ENCODE measurements at places on chromosomes 13 and 19.

GRCh38 chr13:113500530-113501265, 10.2 kb upstream of the DCUN1D2 start:
- DNase-seq, result no peak

- no peak for DNase-seq
These were observed 83.9 kb downstream of the LRRC63 start for GRCh38 chr13:46295491-46296114.

GRCh38 chr19:501646-502045, 5.4 kb downstream of the MADCAM1 start:
- no peak for DNase-seq

GRCh38 chr13:74865656-74866055, 616.3 kb downstream of the TBC1D4 start:
- DNase-seq, result no peak

GRCh38 chr19:19748249-19748938, 15.5 kb upstream of the ZNF14 start:
- DNase-seq, result no peak
